ENCODE measurements at places on chromosomes 2 and 18.

- no peak for DNase-seq
These were observed 8.0 kb downstream of the SP100 start for GRCh38 chr2:230423851-230424458.

DNA sequence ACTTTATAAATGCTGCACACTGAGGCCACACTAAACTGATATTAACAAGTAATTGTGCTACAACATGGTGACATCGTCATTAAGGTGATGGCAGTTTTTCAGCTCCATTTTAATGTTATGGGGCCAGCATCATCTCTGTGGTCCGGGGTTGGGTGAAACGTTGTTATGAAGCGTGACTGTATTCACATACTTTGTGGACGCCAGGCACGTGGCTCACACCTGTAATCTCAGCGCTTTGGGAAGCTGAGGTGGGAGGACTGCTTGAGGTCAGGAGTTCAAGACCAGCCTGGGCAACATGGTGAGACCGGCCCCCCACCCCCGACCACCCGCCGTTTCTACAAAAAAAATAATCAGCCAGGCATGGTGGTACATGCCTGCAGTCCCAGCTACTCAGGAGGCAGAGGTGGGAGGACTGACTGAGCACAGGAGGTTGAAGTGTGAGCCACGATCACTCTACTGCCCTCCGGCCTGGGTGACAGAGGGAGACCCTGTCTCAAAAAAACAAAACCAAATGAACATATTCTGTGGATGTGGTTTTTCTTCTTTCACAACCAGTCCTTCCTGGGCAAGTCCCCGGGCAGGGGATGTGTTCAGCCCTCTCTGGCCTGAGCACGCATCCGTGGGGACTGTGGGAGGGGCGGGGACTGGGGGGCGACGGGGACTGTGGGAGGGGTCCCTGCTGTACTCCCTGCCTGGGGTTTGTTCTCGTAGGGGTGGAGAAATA lies 12.9 kb upstream of the GAL3ST2 start:
- DNase-seq: no peak

DNA sequence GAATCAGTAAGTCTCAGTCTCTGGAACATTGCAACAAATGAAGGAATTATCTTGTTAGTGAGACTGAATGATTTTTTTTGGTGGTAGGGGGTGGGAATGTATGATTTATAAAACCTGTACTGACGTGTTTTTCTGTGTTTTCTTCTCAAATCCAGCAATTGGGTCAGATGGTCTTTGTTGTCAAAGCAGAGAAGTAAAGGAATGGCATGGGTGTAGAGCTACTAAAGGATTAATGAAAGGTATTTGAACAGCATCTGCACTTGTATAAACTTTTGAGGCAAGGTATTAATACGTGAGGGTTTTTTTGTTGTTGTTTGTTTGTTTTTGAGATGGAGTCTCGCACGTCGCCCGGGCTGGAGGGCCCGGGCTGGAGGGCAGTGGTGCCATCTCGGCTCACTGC lies 10.7 kb downstream of the DDX1 start:
- DNase-seq: no peak

GRCh38 chr2:172198908-172199307 lies 96.2 kb upstream of the DLX2 start:
- no peak for DNase-seq

Data from activated T-cell treated with anti-CD3 and anti-CD28 coated beads for 48 hours (primary cell).